A172 (cell line): ENCODE measurements at places on chromosomes 6 and 20. TPM values are rescaled to one million over a fixed set of nuclear protein-coding genes. Genes with fewer than 3 reads are reported as not detected.
A peak's percentile ranks its signal among the peaks of the same experiment; 100 is the strongest.

PRDM1 gene
- total RNA-seq = 0.19 and 0.31 TPM in 2 replicates

STAU1 gene
- total RNA-seq = 65.7 and 65.9 TPM in 2 replicates

MACROD2 gene
- 0.02 and 0.46 TPM in 2 replicates for total RNA-seq

MATN4 gene
- total RNA-seq = not detected in 2 replicates

VPS16 gene
- 44.1 and 48.1 TPM in 2 replicates for total RNA-seq

GRCh38 chr6:22152841-22153240, 144.0 kb downstream of the PRL start:
- no peak for DNase-seq

- DNase-seq = no peak
Measured at GRCh38 chr6:11710311-11710761, 68.3 kb downstream of the ADTRP start.

DNA sequence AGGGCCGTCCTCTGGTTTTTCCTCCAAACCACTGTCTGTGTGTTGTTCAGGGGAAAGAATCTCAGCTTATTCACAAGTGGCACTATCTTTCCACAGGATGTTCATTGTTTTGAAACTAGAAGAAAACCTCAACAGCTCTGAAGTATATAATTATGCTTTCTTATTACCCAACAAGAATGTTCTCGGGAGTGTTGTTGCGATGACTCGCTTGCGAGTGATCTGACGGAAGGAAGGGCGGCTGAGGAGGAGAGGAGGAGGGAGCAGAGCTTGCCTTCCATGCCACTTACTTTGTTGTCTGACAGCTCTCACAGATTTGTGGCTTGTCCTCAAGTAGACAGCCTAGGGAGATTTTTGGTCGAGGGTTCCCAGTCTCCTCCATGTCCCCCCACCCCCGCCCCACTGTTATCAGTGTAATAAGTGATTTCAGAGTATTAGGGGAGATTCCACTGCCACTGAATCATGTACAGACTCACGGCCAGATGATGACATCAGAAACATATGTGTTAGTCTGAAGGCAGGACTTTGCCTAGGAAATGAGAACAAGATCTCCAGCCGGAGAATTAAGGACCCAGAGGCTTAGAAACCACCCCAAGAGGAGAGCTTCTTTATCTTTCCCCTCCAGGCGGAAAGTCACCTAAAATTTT, 80.7 kb upstream of the CCN6 start:
- peak; percentile 82 for DNase-seq

DNA sequence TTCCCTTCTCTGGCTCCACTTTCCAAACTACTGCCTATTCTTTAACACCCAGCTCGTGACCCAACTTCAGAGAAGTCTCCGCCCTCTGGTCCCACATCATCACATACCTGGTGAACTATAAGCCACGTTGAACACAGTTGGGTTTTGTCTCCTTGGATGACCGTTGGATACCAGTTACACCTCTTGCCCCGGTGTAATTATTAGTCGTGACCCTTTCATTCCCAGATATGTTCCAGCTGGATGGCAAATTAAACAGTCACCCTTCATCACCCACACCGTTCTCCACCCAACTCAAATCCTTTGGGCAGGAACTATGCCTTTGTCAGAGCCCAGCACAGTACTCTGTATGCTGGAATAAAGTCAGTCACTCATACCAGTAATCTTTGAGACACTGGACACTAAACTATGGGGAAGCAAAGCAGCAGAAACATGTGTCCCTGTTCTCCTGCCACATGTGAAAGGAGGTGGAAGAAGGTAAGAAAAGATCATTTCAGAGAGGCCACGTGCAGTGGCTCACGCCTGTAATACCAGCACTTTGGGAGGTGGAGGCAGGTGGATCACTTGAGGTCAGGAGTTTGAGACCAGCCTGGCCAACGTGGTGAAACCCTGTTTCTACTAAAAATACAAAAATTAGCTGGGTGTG, 22.5 kb downstream of the PLAGL2 start:
- DNase-seq = no peak

DNA sequence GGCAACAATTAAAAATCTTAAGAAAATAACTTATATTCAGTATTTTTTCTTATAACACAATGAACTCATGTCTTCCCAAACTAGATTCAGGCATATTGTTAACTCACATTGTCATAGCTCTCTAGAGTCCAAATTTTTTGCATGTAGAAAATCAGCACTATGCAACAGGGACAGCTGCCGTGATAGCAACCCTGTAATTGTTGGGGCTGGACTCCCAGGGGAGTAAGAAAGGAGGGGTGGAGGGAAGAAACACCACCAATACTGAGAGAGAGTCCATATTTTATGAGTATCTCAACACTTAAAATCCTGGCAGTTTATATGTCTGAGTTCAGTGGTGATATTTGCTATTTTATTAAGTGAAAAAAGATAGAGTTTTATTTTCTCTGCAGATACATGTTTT, 89.6 kb upstream of the HS3ST5 start:
- DNase-seq = no peak

GRCh38 chr6:96330884-96331283, 190.7 kb upstream of the UFL1 start:
- no peak for DNase-seq

DNA sequence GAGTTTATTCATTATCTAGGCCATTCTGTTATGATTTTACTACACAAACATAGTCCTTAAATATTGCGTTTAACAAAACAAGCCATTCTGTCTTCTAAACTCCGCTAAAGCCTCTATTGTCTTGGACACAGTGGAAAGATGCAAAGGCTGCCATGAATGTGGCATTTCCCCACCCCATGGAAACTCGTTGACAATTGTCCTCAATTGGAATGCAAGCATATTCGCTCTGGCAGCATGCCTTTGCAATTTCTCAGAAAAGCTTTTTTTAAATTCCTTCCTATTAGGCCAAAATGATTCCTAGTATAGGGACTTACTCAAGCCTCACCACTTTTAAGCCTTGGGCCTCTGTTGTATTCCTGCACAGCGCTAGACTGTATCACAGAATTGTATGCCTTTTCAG, 22.8 kb downstream of the OR2A4 start:
- no peak for DNase-seq

GRCh38 chr20:52801628-52802006, 170.5 kb upstream of the TSHZ2 start:
- no peak for DNase-seq

DNA sequence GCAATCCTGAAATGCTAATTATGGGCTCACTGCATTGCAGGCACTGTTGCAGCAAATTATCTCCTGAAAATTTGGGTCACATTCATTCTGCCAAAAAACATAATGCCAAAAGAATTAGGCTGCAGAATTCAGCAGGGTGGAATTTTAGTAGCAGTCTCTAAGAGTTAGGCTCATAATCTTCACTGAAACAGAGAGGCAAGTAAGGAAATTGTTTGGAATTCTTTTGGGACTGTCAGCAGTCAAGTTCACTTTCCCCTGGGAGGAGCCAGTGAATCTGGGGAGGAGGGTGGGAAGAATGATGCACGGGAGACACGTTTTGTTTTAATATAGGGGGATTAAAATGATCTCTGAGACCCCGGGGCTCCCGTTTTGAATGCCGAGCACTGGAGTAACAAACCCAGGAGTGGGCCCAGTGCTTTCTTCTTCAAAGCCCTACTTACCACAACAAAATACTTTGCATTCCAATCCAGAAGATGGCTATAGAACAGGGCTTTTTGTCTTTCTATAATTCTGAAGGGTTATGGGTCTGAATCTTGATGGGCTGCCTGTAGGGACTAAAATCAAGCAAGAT, 44.7 kb downstream of the SOBP start:
- DNase-seq = no peak

GRCh38 chr20:56851552-56851951, 222.4 kb downstream of the TFAP2C start:
- DNase-seq = no peak

- no peak for DNase-seq
Measured at GRCh38 chr6:144811140-144811539, 526.0 kb downstream of the UTRN start.

- DNase-seq = no peak
Measured at GRCh38 chr6:118787724-118788423, 106.1 kb upstream of the ASF1A start.

DNA sequence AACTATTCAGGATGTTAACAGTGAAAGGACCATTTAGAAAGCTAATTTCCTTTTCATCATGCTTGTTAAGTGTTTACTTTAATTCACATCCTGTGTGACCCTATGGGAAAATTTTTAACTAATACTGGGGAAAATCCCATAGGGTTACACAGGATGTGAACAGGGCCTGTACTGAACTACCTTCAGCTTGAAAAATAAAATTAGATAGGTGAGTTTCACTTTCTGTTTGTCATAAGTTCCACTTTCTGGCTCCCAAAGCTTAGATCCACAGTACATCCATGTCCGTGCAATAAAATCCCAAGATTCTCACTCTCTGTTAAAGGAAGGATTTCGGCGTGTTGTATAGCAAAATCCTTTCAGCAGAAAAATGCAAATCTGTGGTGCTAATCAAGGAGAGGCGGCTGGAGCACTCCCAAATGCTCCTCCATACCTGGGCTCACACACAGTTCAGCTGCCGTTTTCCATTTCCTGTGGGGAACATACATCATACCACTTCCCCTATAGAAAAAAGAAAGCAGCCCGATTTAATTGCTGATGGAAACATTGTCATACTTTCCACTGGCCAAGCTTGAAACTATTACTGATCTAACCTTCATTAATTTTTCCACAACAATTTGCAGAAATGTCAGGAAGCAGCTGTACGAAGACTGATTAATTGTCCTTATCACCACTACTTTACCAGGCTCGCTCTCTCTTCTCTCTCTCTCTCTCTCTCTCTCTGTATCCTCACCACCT, 125.2 kb downstream of the HIVEP2 start:
- DNase-seq = peak; percentile 52

DNA sequence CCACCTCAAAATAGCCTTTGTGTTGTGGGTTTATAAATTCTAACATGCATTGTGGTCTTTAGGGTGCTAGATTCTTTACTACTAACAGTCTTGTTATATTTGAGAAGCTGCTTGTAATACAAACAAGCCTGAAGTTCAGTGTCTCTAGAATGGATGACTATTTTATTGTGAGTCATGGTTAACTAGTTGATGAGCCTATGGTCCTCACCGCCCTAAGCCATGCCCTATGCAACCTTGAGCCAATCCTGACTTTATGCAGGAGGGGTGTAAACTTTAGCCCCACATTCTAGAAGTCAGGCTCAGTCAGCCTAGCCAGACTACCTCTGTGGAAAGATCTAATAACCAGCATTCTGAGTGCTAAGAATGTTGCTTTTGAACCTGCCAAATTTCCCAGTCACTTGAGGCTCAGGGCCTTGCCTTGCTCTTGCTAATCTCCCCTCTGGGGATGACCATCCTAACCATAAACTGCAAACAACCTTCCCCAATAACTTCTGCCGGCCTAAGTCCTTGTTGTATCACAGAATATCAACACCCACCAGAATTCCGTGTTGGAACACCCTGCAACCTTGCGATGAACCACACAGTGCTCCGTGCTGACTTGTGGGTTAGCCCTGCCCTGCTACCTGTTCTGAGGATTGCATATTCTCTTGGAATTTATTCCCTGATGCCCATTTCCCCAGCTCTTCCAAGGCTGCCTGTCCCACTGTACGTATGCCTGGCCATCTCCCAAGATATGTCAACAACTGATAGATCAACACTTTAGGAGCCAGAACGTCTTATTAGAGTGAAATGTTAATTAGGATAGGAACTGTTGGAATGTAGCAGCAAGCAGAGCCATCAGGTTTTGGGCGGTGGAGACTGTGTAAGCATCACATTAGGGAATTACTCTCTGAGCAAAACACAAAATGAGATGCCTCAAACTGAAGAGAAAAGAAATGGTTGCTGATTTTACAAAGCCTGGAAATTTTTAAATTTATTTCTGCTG, 71.7 kb upstream of the CEP85L start:
- DNase-seq = no peak

DNA sequence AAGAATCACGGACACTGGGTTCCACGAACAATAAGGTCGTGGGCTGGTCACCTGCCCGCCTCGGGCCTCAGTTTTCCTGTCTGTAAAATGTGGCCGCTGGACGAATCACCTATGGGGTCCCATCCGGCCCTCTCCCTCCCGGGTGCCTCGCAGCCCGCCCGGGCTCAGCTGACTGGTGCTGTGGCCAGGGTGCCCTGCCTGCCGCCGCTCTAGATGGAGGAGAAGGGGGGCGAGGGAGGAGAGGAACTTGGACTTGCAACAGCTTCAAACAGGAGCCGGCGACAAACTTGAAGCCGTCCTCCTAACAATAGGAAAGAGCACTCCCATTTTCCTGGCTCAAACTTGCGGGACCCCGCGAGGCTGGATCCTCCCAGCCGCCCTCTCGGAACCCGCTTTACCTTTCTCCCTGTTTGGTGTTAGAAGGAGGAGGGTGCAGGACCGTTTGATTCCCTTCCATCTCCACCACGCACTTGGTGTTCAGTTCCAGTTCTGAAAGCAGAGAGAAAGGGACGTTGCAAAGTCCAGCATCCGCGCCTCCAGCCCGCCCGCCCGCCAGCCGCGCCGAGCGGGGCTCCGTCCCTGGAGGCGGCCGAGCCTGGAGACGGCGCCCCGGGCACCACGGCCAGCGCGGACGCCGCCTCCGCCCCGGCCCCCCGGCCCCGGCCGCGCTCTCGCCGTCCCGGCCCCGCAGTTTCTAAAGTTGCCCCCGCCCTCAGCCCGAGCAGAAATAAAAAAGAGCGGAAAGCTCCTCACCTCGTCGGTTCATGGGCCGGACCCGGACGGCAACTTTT, 584 bp downstream of the KIF13A start:
- DNase-seq = peak; percentile 31

DNA sequence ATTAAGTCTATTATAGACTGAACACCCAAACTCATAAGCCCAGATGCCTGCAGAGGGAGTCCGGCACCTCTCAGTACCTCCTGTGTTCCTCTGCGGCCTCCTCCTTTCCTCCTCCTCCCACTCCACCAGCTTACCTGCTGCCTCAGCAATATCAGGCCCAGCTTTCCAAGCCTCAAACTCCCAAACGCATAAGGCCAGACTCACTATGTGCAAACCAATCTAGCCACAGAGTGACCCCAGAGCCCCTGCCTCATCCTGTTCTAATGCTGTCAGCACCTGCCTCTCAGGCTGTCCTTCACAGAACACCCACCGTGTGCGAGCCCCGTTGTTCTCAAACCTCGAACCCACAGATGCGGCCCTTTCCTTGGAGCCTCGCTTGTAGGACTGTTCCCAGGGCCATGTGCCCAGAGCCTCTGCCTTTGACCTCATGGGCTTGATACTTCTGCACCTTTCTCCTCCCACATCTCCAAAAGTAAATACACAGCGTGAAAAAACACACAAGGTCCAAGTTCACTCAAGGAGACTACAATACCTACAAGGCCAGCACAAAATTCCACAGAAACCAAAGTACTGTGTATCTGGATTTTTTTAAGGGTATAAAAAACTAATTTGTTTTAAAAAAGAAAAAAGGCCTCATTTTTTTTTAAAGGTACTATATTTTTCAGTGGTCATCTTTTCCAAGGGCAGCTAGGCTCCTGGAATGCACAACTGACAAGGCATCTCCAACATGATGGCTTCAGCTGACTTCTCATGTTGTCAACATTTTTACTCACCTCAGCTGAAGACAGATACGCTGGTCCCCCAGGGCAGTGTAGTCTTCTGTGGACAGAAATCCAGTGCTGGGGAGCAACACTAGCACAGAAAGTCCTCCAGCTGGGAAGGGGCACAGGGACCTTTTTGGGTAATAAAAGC, 52.3 kb downstream of the ABHD12 start:
- no peak for DNase-seq
